Activated naive CD4-positive, alpha-beta T cell treated with anti-CD3 and anti-CD28 coated beads for 36 hours (primary cell): ENCODE measurements at places on chromosomes 4 and X. TPM values are rescaled to one million over a fixed set of nuclear protein-coding genes. Genes with fewer than 3 reads are reported as not detected.

DNA sequence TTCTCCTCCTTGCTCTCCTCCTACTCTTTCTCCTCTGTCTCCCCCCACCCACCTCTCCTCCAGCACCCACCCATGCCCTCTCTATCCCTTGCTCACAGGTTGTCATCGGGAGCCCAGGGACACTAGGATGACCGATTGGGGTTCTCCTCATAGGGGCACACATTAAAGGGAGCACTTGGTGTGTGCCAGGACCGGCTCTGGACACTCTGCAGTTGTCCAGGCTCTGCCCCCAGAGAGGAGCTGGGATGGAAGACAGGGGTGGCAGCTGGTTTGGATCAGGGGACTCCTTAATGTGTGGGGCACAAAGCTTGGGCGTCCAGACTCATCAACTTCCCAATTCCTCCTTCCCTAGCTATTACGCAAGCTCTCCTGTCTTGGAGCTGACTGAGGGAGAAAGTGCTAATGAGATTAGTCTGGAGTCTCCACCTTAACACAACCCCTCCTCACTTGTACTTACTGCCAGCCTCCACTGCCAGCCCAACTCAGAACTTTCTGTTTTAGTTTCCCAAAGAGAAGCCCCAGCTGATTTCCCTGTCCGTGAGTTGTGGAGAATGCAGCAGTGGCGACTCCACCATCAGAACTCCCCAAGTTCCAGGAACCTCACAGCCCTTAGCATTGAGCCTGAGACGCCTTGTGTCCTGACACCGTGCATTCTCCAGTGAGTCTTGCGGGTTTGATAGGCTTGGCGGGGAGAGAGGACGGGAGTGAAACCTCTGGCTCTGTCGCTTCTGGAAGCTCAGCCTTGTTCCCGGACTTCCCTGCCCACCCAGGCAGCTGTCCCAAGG, 52.2 kb downstream of the CXorf49B start:
- H3K4me3 ChIP-seq: no peak overlapping the region
- H3K36me3 ChIP-seq: no peaks in the 10 kb centered on the region
- H3K27me3 ChIP-seq: no peaks in the 10 kb centered on the region
- DNase-seq: no peak
- no peak overlapping the region for H3K27ac ChIP-seq
- no peaks in the 10 kb centered on the region for H3K4me1 ChIP-seq

DNA sequence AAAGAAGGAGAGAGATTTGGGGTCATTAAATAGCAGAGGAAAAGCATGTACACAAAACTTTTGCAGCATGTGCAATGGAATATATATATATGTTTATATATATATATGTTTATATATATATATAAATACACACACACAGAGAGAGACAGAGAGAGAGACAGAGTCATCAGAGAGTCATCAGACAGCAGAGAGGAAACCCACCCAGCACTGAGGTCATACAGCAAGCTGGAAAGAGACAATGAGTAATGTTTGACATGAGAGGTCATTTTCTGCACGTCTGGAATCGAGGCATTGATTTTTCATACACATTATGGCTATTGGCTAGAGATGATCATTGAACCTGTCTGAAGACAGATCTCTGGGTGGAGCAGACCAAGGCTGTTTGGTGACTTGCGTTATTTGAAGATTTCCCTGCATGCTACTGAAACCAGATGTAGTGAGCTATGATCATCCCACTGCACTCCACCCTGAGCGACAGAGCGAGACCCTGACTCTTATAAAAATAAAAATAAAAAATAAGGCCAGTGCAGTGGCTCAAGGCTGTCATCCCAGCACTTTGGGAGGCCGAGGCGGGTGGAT, 48.8 kb upstream of the SHOX start:
- no peaks in the 10 kb centered on the region for H3K4me1 ChIP-seq
- no peak overlapping the region for H3K27ac ChIP-seq
- peaks cover 7% of the 10 kb centered on the region for H3K27me3 ChIP-seq
- no peaks in the 10 kb centered on the region for H3K36me3 ChIP-seq

SOWAHD gene
- total RNA-seq: 0.30 TPM

DNA sequence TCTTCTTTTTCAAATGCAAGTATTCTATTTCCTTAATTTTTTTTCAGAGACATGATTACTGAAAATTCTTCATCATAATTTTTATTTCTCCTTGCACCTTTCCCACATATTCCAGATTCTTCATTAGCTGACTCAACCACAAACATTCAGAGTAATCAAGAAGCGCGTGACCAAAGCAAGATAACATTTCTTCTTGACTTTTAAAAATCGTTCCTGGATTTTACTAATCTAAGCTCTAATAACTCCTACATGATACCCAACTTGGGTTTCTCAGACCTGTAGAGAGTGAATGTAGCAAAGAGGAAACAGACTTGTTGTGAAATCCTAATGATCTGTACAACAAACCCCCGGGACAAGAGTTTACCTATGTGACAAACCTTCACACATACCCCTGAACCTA, 615.0 kb downstream of the TMA16 start:
- H3K4me3 ChIP-seq: no peak overlapping the region
- no peaks in the 10 kb centered on the region for H3K36me3 ChIP-seq

GRCh38 chr4:150972592-150972991, 42.5 kb downstream of the LRBA start:
- peaks cover 4% of the 10 kb centered on the region for H3K36me3 ChIP-seq
- H3K4me1 ChIP-seq: peaks cover 51% of the 10 kb centered on the region
- no peak for DNase-seq
- no peak overlapping the region for H3K4me3 ChIP-seq
- H3K27me3 ChIP-seq: no peaks in the 10 kb centered on the region
- H3K27ac ChIP-seq: no peak overlapping the region

ELF4 gene
- 16.5 TPM for total RNA-seq

DNA sequence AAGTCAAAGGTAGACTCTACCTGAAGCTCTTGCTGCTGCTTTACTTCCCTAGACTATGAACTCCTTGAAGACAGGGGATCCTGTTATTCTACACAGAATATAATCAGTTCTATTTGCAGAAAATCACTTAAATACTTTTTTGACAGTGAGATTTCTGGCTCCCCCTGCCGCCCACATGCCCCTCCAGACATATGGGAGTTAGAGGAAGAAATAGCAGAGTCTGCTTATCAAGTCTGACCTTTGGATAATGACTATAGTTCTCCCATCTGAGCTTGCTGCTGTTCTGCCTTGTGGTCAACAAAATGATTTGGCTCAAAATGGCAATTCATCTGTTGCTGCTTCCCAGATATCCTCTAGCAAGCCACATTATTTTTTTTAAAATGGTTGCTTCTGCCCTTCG, 101.1 kb downstream of the ENOX2 start:
- DNase-seq: no peak
- H3K27ac ChIP-seq: no peak overlapping the region
- no peak overlapping the region for H3K4me3 ChIP-seq
- no peaks in the 10 kb centered on the region for H3K4me1 ChIP-seq

ANK2 gene
- 2.7 TPM for total RNA-seq

DNA sequence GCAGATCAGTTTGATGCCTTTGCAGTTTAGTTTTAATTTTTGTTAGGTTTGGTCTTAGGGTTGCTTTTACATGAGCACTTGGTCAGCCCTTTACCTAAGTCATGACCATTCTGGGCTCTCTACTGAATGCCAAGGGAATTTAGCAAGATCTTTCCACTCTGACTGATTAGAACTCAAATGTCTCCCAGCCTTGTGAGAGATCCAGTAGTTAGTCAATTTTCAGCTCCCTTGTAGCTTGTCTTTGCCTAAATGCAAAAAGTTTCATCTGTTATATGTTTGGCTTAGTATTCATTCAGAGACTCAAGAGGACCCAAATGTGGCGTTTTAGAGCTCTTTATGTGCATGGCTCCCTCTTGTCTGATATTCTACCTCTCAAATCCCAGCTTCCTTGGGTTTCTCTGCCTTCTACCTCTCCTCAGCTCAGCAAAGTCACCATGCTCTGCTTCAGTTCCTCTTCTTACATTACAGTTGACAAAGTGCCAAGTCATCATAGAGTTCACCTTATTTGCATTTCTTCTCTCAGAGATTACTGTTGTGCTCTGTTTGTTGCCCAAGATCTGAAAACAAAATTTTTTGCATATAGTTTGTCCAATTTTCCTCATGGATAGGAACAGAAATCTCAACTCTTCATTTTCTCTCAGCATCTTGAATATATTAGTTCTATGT, 17.5 kb upstream of the JAKMIP1 start:
- DNase-seq: no peak
- H3K27me3 ChIP-seq: peaks cover 40% of the 10 kb centered on the region
- H3K4me3 ChIP-seq: no peak overlapping the region

- DNase-seq: peak; percentile 49
- no peaks in the 10 kb centered on the region for H3K27me3 ChIP-seq
- no peak overlapping the region for H3K4me3 ChIP-seq
Measured at GRCh38 chrX:119502727-119503483, 34.7 kb downstream of the SLC25A5 start.

COX7B2 gene
- not detected for total RNA-seq

- no peak overlapping the region for H3K27ac ChIP-seq
- no peaks in the 10 kb centered on the region for H3K27me3 ChIP-seq
- H3K4me3 ChIP-seq: no peak overlapping the region
- no peaks in the 10 kb centered on the region for H3K36me3 ChIP-seq
- H3K4me1 ChIP-seq: no peaks in the 10 kb centered on the region
- no peak for DNase-seq
Measured at GRCh38 chrX:28189011-28189410, 207.8 kb upstream of the DCAF8L1 start.

DNA sequence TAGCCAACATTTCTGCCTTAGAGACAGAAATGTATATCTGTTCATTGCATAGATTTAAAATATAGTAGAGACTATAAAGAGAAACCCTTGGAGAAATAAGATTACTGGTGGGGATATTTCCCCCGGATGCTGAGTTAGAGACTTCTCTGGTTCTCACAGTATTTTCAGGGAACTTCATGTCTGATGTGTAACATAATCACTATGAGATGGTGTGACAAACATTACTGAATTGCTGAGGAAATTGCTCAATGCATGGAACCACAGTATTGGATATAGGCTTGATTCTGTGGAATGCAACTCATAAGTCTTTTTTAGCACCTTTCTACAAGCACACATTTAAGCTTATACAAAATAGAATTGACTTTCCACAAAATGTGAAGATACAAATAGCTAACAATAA, 152.7 kb downstream of the SOWAHB start:
- DNase-seq: no peak
- H3K27ac ChIP-seq: no peak overlapping the region
- H3K4me1 ChIP-seq: peaks cover 2% of the 10 kb centered on the region
- no peaks in the 10 kb centered on the region for H3K36me3 ChIP-seq
- no peak overlapping the region for H3K4me3 ChIP-seq
- peaks cover 8% of the 10 kb centered on the region for H3K27me3 ChIP-seq

ENPEP gene
- total RNA-seq: not detected

DNA sequence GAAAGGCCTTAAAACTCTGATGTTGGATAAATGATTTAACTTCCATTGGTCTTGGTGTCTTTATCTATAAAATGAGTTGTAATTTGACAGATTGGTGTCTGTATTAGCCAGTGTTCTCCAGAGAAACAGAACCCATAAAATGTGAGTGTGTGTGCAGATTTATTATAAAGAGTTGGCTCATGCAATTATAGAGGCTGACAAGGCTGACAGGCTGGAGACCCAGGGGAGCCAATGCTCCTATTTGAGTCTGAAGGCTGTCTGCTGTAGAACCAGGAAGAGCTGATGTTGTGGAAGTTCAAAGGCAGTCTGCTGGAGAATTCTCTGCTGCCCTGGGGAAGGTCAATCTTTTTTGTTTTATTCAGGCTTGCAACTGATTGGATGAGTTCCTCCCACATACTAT, 131.7 kb downstream of the SLC4A4 start:
- H3K27ac ChIP-seq: no peak overlapping the region
- DNase-seq: no peak
- no peaks in the 10 kb centered on the region for H3K36me3 ChIP-seq
- H3K4me1 ChIP-seq: no peaks in the 10 kb centered on the region

DNA sequence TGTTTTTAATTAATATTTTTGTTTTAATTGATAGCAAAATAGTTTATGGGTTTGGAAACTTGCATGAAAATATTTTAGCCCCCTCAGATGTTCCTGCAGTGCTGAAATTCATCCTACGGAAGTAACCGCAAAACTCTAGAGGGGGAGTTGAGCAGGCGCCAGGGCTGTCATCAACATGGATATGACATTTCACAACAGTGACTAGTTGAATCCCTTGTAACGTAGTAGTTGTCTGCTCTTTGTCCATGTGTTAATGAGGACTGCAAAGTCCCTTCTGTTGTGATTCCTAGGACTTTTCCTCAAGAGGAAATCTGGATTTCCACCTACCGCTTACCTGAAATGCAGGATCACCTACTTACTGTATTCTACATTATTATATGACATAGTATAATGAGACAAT, 40.4 kb downstream of the MAP7D3 start:
- peaks cover 12% of the 10 kb centered on the region for H3K36me3 ChIP-seq
- no peaks in the 10 kb centered on the region for H3K27me3 ChIP-seq
- DNase-seq: no peak
- H3K4me1 ChIP-seq: peaks cover 3% of the 10 kb centered on the region
- H3K27ac ChIP-seq: no peak overlapping the region

XKRX gene
- 0.64 TPM for total RNA-seq

MSX1 gene
- not detected for total RNA-seq

DNA sequence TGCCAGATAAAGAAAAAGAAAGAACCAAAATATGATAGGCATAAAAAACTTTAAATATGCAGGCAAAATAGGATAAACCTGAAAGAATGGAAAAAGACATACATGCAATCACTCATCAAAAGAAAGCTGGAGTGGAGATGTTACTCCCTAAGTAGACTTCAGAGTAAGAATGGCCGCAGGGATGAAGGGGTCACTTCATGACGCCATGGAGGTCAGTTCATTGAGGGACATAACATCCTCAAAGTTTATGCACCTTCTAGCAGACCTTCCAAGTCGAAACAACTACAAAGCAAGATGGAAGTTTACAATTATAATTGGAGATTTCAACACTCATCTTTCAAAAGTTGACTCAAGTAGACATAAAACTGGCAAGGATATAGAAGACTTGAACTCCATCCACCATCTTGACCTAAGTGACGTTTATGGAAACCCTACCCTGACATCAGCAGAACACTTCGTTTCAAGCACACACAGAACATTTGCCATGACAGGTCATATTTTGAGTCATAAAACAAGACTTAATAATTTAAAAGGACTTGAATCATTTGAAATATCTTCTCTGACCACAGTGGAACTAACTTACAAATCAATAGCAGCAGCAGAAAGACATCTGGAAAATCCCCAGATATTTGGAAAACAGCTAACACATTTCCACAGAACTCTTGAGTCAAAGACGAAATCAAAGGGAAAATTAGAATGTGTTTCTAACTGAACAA, 106.0 kb upstream of the LRPAP1 start:
- DNase-seq: no peak
- no peak overlapping the region for H3K27ac ChIP-seq
- no peaks in the 10 kb centered on the region for H3K27me3 ChIP-seq
- H3K36me3 ChIP-seq: no peaks in the 10 kb centered on the region
- H3K4me1 ChIP-seq: no peaks in the 10 kb centered on the region

DNA sequence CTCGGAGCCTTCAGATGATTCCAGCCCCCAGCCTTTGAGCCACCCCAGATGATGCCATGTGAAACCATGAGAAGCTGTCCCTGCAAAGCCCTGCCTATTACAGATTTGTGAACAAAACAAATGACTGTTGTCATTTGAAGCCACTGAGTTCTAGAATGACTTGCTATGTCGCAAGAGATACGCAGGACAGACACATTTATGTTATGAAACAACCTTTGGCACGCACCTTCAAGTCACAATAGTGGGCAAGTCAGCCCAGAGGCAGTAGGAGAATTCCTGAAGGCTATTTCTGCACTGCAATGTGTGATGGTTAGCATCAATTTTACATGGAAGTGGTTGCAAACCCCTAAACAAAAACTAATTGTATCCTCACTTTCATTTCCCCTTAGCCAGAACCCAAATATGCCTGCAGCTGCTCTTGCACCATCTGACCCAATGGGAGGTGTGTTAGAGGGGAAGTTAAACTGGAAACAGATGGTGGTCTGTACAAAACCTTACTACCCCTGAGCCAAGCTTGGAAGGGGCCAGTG, 174.4 kb upstream of the ATP6AP2 start:
- H3K27ac ChIP-seq: no peak overlapping the region
- no peaks in the 10 kb centered on the region for H3K36me3 ChIP-seq
- no peak overlapping the region for H3K4me3 ChIP-seq
- no peaks in the 10 kb centered on the region for H3K27me3 ChIP-seq
- DNase-seq: no peak
